ENCODE measurements at places on chromosomes 16 and 17. TPM values are rescaled to one million over a fixed set of nuclear protein-coding genes. Genes with fewer than 3 reads are reported as not detected.

The BAIAP3 gene
- polyA plus RNA-seq = 4.2 TPM

The IRF8 gene
- polyA plus RNA-seq = 4.0 TPM

DNA sequence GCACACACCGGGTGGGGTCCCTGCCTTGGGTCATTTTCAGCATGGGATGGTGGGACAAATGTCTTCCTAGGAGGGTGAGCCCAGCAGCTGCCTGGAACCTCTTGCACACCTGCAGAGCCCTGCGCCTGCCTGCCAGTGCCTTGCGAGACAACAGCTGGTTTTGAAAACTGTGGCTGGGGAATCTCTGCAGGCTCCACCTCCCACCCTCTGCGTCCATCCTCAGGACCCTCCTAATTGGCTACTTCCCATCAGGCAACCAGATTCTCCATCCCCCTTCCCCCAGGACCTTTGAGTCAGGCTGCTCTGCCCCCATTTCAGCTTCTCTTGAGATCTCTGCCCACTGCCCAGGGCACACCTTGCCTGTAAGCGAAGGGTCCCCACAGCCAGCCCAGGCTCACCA lies 26.6 kb downstream of the PEMT start:
- no peak for DNase-seq

DNA sequence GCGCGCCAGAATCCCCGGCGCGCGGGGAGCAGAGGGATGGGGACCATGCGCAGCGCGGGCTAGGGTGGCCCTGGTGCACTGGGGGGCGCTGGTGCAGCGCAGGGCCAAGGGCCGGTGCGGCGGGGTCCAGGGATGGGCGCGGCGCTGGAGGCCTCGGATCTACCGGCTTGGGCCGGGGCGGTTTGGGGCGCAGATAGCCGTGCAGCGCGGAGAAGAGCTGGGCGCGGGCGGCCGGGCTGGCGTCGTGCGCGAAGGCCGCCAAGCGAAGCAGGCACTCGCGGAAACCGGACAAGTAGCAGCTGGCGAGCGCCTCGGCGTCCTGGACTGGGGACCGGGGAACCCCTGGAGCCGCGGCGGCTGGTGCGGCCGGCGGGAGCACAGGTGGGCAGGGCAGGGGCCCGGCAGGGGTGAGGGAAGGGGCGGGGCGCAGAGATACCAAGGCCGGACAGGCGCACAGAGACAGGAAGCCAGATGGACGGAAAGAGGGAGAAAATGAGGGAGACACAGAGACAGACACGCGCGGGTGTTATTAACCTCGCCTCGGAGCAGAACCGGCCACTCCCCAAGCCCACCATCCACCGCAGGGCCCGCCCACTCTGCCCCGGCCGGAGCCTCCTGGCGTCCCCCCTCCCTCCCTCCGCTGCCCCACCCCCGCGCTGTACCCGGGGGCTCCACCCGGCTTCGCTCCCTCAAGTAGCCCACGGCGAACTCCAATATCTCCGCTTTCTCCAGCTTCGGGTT lies 2.1 kb downstream of the HES7 start:
- DNase-seq = no peak

GRCh38 chr17:75563063-75563758 lies 24.4 kb upstream of the MYO15B start:
- DNase-seq = no peak

GRCh38 chr17:38355251-38355650 lies 3.6 kb downstream of the SOCS7 start:
- DNase-seq = no peak

- DNase-seq = no peak
These were observed 23.5 kb downstream of the SPECC1 start for GRCh38 chr17:20032636-20033035.
